ENCODE measurements at places on chromosomes 3 and 15.

DNA sequence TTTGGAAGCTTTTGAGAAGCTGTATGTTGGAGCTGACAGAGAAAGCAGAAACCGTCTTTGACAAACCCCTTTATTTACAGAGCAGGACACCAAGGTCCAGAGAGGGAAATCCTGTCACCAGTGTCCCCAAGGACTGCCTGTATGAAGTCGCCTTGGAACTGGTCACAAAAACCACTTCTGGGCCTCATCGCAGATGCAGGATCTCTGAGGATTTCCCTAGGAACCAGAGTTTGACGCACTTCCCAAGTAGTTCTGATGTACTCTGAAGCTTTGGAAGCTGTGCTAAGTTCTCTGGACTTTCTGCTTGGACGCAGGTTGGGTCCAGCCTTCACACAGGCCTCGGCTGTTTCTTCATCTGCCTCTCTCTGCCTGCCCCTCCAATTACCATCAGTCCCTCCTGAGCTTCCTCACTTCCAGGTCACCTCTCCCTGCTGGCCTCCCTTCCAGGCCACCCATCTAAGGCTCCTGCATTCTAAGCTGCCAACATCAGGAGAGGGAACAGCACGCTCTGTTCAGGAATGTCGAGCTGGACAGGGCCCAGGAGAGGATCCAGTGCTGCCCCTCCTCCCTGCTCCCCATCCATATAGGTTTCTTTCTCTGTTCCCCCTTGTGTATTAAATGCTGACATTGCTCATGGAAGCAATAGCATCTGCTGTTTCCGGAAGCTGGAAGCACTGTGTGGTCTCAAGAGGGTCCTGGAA, 270.8 kb downstream of the OPA1 start:
- DNase-seq, result no peak

- no peak for DNase-seq
Measured at GRCh38 chr3:125382298-125382697, 7.2 kb upstream of the ZNF148 start.

DNA sequence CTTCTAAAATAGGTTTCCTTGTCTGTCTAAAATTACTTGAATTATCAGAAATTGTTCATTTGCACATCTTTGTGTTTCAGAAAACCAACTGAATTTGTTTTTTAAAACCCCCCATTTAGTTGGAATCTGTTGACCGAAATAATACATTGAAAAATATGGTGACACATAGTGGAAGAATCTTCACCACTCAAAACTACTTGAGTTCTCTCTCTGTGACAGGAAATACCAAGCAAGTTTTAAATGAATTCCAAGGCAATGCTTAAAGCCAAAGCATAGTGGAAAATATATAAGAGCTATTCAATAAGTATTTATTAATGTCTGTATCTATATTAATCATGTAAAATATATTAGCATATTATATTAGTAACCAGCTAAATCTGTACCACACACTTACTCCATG, 224.9 kb upstream of the COL8A1 start:
- no peak for DNase-seq

GRCh38 chr15:25800761-25801515, 62.2 kb downstream of the ATP10A start:
- DNase-seq, result no peak

DNA sequence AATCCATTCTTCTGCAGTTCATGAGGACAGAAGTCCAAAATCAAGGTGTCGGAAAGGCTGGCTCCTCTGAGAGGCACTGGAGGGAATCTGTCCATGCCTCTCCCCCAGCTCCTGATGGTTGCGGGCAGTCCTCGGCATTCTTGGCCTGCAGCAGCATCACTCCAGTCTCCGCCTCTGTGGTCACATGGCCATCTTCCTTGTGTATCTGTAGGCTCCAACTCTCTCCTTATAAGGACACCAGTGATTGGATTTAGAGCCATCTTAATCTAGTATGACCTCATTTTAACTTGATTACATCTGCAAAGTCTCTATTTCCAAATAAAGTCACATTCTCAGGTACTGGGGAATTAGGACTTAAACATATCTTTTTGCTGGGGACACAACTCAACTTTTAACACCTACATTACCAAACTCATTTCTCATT, 56.0 kb upstream of the FLNB start:
- no peak for DNase-seq

GRCh38 chr15:81276967-81277366, 47.0 kb downstream of the STARD5 start:
- DNase-seq, result no peak

DNA sequence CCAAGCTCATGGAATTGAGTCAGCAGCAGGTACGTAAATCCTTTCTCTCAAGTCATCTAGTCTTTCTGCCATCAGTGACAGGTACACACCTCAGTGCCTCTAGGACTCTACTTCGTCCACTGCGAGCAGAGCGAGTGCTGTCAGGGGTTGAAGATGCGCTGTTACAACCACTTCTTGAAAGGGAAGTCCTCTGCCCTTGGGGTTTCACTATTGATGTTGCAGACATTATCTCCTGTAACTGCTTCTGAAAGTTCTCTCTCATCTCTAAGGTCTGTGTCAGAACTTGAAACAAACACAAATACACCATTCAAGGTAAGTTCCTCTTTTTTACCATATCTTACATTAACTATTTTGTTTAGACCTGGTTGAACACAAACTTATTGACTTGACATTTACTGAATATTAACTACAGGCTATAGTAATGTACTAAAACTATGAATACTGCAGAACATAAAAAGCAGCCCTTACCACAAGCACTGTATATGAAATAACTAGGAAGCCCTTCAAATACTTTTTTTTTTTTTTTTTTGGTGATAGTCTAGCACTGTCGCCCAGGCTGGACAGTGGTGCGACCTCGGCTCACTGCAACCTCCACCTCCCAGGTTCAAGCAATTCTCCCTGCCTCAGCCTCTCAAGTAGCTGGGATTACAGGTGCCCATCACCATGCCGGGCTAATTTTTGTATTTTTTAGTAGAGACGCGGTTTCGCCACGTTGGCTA, 41.5 kb downstream of the TOPBP1 start:
- no peak for DNase-seq

DNA sequence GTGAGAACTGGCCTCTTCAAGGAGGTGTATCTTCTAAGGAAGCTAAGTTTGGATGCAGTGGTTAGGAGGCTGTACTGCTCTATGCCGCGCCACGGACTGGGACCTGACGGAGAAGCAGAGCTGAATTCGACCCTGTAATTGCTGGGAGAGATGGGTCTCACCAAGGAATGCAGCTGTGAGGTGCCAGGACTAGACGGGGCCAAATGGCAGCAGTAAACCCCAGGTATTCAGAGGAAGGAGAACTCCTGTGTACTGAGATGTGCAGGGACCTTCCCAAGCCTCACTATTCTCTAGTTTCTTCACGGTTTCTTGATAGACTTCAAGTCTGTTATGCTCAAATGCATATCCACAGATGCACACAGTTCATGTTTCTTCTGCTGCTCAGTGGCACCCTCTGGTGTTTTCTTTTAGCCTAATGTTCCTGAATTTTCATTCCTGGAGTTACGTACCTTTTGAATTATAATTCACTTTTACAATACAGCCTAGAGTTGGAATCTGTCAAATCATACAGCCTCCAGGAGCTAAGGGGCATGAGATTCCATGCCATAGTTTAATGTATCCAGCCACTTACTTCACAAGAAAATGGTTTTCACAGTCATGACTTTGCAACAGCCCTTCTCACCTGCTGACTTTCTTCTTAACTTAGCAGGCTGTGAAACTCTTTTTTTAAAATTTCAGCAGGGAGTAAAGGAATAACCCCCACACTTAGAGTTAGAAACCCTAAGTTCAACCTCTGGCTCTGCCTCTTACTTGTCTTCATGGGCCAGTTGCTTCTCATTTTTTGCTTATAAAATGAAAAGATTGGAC, 61.8 kb downstream of the GLDN start:
- DNase-seq, result no peak

GRCh38 chr3:13261104-13261830, 158.9 kb downstream of the NUP210 start:
- no peak for DNase-seq

All from stimulated activated CD8-positive, alpha-beta memory T cell treated with anti-CD3 and anti-CD28 coated beads, Interleukin-7, amount 100 ng/mL, for 48 hours (primary cell).